ENCODE measurements at places on chromosomes 4 and X. TPM values are rescaled to one million over a fixed set of nuclear protein-coding genes. Genes with fewer than 3 reads are reported as not detected.

- peak; percentile 12 for DNase-seq
These were observed 444.2 kb downstream of the GRIA2 start for GRCh38 chr4:157664726-157665125.

GRCh38 chr4:1375051-1375721, 28.2 kb downstream of the UVSSA start:
- DNase-seq, result no peak

- peak; percentile 54 for DNase-seq
These were observed 63.2 kb downstream of the CLDN22 start for GRCh38 chr4:183256756-183257385.

- DNase-seq, result no peak
These were observed 83.5 kb downstream of the HMX1 start for GRCh38 chr4:8788174-8788573.

GPRASP1 gene
- 1.7 TPM for total RNA-seq

DNA sequence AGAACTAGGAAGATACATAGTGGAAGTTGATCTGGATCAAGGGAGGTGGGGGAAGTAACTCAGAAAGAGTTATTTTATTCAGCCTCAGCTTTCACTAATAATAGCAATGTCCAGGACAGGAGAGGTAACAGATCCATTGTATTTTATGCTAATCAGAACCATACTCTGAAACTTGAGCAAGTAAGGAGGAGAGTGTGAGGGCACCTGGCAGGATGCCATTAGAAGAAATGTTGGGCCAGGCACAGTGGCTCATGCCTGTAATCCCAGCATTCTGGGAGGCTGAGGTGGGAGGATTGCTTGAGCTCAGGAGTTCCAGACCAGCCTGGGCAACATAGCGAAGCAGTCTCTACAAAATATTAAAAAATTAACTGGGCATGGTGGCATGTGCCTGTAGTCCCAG, 16.3 kb downstream of the GPR34 start:
- DNase-seq, result no peak

F8 gene
- total RNA-seq, result 1.1 TPM

POF1B gene
- not detected for total RNA-seq

DNA sequence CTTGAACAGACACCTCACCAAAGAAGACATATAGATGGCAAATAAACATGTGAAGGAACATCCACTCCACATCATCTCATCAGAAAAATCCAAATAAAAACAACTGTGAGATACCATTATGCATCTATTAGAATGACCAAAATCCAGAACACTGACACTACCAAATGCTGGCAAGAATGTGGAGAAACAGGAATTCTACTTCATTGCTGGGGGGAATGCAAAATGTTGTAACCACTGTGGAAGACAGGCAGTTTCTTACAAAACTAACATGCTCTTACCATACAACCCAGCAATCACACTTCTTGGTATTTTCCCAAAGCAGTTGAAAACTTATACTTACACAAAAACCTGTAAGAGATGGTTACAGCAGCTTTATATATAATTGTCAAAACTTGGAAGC, 38.2 kb upstream of the ANTXR2 start:
- DNase-seq, result no peak

DNA sequence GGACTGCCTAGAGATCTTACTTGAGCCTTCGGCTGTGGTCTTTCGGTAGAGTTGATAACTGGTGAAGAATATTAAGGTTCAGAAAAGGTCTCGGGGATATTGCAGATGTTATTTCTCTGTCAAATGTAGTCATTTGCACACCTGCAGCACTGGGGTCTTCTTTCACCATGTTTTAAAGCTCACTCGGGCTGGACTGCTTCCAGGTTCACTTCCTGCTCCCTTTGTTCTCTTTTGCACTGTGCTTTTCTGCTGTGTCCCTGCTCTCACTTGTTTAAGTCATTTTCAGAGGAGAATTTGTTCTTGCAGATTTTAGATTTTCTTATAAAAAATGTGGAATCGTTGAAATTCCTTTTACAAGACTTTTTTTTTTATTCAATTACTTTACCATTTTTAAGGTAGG, 68.5 kb downstream of the BMPR1B start:
- no peak for DNase-seq

DNA sequence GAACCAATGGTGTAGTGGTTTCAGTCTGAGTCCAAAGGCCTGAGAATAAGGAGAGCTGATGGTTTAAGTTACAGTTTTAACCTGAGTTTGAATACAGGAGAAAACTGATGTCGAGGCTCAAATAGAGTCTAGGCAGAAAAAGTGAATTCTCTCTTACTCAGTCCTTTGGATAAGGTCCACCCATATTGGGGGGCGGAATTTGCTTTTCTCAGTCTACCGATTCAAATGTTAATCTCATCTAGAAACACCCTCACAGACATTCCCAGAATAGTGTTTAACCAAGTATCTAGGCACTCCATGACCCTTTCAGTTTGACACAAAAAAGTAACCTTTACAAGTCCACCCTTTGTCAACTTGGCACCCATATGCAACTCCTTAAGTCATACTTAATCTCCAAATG, 216.0 kb downstream of the GRID2 start:
- DNase-seq, result no peak

DNA sequence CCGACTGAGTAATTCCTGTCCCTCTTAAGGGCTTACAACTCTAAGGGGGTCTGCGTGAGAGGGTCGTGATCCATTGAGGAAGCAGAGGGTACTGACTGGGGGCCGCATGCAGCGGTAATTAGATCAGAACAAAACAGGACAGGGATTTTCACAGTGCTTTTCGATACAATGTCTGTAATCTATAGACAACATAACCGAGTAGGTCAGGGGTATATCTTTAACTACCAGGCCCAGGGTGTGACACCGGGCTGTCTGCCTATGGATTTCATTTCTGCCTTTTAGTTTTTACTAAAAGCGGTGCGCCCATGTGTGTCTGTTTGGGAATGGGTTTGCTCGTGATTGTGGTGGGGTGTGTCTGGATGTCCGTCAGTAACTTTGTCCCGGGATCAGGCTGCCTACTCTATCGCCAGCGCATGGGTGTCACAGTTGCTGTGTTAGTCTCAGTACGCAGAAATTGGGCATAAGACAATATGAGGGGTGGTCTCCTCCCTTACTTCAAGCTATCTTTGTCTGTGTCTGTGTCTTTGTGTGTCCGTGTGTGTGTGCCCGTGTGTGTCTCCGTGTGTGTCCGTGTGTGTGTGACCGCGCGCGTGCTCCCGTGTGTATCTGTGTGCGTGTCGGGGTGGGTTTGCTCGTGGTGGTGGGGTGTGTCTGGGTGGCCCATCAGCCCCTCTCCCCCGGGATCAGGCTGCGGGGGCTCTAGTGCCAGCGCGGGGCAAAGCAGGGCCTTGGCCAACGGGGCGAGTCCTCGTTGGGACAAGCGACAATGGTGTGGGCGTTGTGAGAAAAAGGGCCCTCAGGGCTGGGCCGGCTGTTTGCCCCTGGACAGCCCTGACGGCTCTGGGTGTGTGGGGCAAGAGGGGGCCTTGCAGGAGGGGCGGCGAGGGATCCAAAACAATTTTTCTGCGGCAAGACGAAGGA, 10.4 kb downstream of the FRG2 start:
- DNase-seq, result no peak

BRS3 gene
- total RNA-seq, result not detected

PASD1 gene
- total RNA-seq, result not detected

P2RY4 gene
- not detected for total RNA-seq

GAGE12E gene
- total RNA-seq, result not detected

GRCh38 chr4:176646311-176646710, 146.4 kb downstream of the VEGFC start:
- no peak for DNase-seq

NPY5R gene
- total RNA-seq, result not detected

PCDH11X gene
- total RNA-seq, result not detected

LRAT gene
- under 0.01 TPM for total RNA-seq

- peak; percentile 1 for DNase-seq
These were observed 356.7 kb upstream of the DIPK2B start for GRCh38 chrX:45557387-45557786.

RTL5 gene
- total RNA-seq, result 0.90 TPM

SRPX2 gene
- total RNA-seq, result 20.6 TPM

CCKAR gene
- not detected for total RNA-seq

COX7B2 gene
- not detected for total RNA-seq

GRCh38 chr4:152858934-152859333, 77.2 kb upstream of the FHDC1 start:
- no peak for DNase-seq

DNA sequence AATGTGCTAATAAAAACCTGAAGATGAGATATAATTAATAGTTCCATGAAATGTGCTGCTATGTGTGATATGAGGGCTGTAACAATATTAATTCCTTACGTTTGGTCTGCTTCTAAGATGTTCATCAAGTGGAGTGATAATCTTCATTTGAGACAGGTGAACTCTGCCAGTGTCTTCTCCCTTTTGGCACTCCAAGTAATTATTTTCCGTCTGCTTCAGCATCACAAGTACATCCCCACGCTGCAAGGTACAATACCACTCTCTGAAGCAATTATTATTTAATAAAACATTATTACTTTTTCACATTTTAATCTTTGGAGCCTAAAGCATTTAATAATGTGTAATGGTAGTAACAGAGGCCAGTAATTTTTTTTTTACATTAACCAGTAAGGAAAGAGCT, 44.4 kb downstream of the RPS3A start:
- DNase-seq, result no peak

ZNF157 gene
- under 0.01 TPM for total RNA-seq

TDO2 gene
- 0.28 TPM for total RNA-seq

S100P gene
- total RNA-seq, result not detected

GRCh38 chrX:77087529-77088169, 359.5 kb upstream of the FGF16 start:
- DNase-seq, result peak; percentile 10

RBM46 gene
- not detected for total RNA-seq

DNA sequence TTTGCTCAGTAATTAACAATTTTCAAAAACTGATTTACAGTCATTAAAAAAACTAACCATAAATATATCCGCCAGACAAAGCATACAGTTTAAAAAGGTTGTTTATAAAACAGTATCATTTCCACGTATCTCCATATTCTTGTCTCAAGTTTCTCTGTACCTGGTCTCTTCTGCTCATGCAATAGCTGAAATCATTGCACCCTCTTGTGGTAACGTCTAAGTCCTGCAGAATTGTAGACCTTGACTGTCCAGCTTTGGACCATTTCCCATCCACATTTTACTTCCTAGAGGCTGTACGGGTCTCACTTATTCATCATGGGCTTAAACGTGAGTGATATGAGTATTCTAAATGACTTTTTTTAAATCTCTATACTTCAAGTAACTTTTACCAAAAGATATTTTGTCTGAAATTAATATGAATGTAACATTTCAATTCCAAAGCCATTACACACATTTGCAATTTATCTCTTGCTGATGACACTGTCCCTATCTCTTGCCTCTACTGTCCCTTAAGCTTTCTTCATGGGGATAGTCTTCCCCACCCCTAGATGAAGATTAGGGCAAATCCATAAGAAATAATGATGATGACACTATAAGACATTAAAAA, 118.5 kb downstream of the BTC start:
- DNase-seq, result peak; percentile 76

- peak; percentile 71 for DNase-seq
These were observed 177.1 kb upstream of the MID1 start for GRCh38 chrX:10797466-10797865.

TASL gene
- total RNA-seq, result not detected

ARHGAP6 gene
- total RNA-seq, result 1.8 TPM

EPHA5 gene
- under 0.01 TPM for total RNA-seq

CCNA2 gene
- total RNA-seq, result 59.7 TPM

- DNase-seq, result no peak
These were observed 16.3 kb downstream of the RBMX2 start for GRCh38 chrX:130418066-130418465.

OTUD6A gene
- not detected for total RNA-seq

DNA sequence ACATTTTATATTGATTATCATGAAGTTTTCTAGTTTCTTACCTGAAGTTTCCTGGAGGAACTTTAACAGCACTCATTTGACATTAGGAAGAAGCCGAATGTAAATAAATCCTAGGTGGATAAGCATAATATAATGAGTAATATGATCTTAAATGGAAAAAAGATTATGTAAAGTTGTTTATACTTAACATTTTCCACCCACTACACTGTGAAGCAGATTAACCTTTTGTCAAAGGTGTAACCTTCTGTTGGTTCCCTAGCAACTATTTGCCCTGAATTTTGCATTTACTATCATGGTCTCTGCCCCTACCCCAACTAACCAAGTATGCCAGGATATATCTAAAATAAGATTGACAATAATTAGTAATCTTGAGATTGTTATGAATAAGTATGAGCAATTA, at the start of gene UGT2A1:
Gene UGT2A1 (minus strand): TSS at position 101 of the 400 bp plus-strand sequence. CDS start 5,603 bp downstream, outside the sequence.
- DNase-seq, result no peak

DNA sequence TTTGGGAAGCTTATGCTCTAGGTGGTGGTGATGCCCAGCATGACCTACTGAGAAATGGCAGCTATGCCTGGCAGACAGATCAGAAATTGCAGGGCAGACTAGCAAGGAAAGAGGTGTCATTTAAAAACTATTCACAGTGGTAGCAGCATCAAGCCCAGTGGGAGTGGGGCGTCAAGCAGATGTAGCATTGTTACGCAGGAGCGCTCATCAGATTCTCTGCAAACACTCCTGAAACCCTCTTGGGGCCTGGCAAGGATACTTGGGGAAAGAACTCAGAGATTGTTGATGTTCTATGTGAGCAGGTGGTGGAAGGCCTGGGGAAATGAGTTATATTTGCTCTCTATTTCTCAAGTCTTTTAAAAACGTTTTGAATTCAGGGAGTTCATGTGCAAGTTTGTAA, 437.6 kb downstream of the RAPGEF2 start:
- DNase-seq, result no peak

DNA sequence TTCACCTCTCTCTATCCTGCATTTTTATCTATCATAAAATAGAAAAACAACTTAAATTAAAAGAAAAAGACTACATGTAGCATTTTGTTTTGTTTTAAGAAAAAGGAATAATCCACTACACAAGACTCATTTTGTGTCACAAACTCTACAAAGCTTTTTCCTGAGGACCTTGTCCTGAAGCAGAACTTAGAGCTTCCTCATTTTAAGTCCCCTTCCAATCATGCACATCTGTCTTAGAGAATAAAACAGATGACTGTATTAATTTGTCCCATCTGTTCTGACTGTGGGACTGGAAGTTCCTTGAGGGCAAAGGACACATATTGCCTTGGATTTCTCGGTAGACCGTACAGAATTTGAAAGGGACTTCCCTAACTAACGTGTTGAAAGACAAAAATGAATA, 218.5 kb downstream of the COL25A1 start:
- DNase-seq, result no peak

TMPRSS11B gene
- total RNA-seq, result not detected

DNA sequence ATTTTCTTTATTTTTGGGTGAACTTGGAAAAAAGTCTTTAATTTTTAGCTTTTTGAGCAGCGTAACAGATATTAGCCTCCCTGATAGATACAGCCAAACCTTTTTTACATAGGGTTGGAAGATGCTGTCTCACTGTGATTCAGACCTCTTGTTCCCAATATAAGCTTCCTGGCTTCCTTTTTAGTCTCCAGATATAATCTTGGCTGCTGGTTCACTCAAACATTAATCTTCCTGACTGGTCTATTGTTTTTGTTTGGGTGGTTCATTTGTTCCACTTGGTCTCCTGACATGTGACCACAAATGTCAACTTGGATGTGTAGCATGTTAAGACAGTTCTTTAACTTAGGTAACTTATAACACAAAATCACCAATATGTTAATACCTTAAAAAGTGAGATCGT, 23.0 kb downstream of the RPA4 start:
- peak; percentile 25 for DNase-seq

CXCL11 gene
- total RNA-seq, result under 0.01 TPM

TRIM61 gene
- total RNA-seq, result 4.7 TPM

IQSEC2 gene
- 3.9 TPM for total RNA-seq

FGF13 gene
- 0.18 TPM for total RNA-seq

- no peak for DNase-seq
These were observed 79.9 kb upstream of the ATOH1 start for GRCh38 chr4:93748373-93749291.

All from IMR-90 (cell line).